ENCODE measurements at places on chromosomes 5 and 9.

- DNase-seq, result peak; percentile 56
These were observed 24.5 kb upstream of the MVB12B start for GRCh38 chr9:126301985-126302603.

- DNase-seq, result no peak
These were observed 8.3 kb upstream of the SEPTIN8 start for GRCh38 chr5:132785365-132785764.

- DNase-seq, result no peak
These were observed 11.7 kb upstream of the SNCAIP start for GRCh38 chr5:122300374-122300773.

DNA sequence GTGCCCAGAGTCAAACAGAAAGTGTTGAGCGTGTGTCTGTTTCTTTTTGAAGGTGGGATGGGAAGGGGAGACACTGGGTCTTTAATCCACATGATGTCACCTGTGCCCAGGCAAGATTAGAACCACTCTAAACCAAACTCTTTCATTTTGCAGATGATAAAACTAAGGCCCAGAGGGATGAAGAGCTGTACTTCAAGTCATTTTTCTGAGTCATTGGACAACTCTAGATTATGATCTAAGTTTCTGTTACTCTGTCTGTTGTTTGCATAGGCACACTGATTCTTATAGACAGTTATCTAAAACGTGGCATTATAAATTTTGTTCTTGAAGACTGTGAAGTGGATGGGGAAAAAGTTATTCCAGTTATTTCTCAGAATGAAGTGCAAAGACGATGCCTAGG lies 48.8 kb downstream of the MAST4 start:
- no peak for DNase-seq

- no peak for DNase-seq
These were observed 76.3 kb downstream of the FOCAD start for GRCh38 chr9:20760246-20760891.

- no peak for DNase-seq
These were observed 308.0 kb upstream of the DAP start for GRCh38 chr5:11069041-11069440.

- DNase-seq, result no peak
These were observed 405.3 kb downstream of the TLE4 start for GRCh38 chr9:79977074-79977435.

GRCh38 chr9:109551651-109552050 lies 53.5 kb upstream of the PTPN3 start:
- DNase-seq, result no peak

DNA sequence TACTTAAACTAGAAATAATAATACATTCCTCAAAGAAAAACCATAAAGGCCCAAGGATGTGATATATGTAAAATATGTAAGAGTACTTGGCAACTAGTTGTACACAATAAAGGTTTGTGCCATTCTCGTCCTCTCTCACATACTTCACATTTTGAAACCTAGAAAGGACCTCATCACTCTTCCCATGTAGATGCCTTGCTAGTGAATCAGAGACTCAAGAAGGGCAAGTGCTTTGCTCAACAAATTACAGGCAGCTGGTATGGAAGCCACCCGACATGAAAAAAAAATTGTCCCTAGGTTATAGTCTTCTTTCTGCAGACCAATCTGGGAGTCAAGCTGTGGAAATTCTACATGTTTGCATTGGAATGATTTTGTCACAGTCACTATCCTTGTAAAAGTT lies 31.7 kb downstream of the ADRB2 start:
- DNase-seq, result no peak

GRCh38 chr9:23850242-23850689 lies 24.2 kb upstream of the ELAVL2 start:
- DNase-seq, result no peak

DNA sequence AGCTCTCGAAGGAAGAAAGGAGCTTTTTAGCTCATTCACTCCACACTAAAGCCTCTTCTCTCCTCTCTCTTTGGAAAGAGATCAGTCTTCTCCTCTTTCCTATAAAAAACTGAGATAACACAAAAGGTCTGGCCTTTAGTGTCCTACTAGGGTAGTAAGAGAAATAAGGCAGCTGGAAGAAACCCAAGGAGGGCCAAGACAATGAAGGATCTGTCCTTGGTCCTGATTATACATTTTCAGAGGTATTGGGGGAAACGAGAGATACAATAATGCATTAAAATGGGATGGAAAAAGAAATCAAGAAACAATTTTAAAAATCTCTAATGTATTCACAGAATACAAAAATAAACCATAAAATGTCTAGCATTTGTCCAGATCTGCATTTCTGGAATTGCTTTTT lies 184.0 kb downstream of the SLF1 start:
- DNase-seq, result no peak

GRCh38 chr5:56668996-56669395 lies 146.4 kb upstream of the MAP3K1 start:
- DNase-seq, result no peak

DNA sequence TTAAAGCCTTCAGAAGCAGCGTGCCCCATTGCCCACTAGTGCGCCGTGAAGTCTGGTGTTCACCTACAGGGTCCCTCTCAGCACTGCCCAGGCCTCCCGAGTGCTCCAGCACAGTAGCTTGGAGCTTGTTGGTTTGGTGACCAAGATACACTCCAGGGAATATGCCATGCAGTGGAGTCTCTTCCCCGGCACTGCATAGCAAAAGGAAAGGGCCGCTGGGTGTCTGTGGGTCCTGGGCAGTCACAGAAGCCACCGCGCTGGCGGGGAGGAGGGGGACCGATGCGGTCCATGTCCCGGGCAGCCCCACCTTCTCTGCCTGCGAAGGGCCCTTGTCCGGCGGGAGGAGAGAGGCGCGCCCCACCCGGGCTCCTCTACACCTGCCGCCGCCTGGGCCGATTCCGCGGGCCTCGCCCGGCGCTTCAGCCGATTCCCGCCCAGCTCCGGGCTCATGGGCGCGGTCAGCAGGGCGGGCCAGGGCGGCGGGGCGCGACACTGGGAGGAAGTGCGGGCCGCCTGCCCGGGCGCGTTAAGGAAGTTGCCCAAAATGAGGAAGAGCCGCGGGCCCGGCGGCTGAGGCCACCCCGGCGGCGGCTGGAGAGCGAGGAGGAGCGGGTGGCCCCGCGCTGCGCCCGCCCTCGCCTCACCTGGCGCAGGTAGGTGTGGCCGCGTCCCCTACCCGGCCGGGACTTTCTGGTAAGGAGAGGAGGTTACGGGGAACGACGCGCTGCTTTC lies at the start of gene SYK:
Gene SYK, plus strand, starts transcription at position 579 of the 732 bp plus-strand sequence. CDS start 42,080 bp downstream, outside the sequence.
- DNase-seq, result no peak

DNA sequence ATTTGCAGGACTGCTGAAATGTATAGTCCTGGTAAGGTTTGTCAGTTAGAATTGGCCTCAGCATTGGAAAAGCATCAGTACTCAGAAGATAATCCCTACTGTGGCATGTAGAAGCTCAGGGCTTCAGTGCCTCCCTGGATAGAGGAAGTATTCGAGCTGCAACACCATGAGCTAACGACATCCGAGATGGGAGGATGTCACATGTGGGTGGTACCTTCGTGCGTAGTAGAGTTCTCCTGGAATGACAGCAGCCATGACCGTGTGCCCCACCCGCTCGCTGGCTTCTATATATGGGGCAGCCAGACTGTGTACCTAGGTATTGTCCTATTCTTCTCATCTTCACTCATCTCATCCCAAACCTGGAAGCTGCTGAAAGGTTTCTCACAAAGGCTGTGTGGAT lies 345.8 kb upstream of the KLF9 start:
- no peak for DNase-seq

GRCh38 chr5:1497242-1497777 lies 26.4 kb downstream of the LPCAT1 start:
- DNase-seq, result no peak

- no peak for DNase-seq
These were observed 1.7 kb downstream of the RAB14 start for GRCh38 chr9:121199921-121200320.

- no peak for DNase-seq
These were observed 19.0 kb upstream of the PHYHD1 start for GRCh38 chr9:128901822-128902221.

- DNase-seq, result peak; percentile 70
These were observed 1.4 kb upstream of the GLRX start for GRCh38 chr5:95823738-95824609.

- no peak for DNase-seq
These were observed 209.3 kb upstream of the PPP1R2B start for GRCh38 chr5:156640691-156641241.
